Stimulated activated CD8-positive, alpha-beta memory T cell treated with anti-CD3 and anti-CD28 coated beads, Interleukin-2, amount 100 ng/mL, for 1 hour (primary cell): ENCODE measurements at places on chromosomes 2 and 18.

GRCh38 chr2:69641887-69642708 is 1.4 kb downstream of the AAK1 start:
- no peak for DNase-seq

DNA sequence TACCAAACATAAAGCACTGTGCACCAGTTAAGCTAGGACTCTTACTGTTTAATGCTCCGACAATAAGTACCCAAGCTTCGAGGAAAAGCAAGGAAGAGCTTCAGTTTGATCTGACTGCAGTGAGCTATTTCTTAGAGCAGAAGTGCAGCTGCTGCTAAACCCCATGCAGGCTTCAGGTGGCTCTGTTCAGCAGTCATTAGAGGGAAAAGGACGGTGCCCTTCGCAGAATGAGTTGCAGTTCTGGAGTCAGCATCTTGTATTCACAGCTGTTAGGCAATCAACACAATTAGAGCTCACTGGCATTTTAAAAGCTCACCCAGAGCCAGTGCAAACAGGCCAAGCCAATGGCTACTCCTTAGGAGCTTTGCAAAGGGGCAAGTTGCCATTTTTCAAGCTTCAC is 1.5 kb upstream of the CERKL start:
- DNase-seq, result no peak

DNA sequence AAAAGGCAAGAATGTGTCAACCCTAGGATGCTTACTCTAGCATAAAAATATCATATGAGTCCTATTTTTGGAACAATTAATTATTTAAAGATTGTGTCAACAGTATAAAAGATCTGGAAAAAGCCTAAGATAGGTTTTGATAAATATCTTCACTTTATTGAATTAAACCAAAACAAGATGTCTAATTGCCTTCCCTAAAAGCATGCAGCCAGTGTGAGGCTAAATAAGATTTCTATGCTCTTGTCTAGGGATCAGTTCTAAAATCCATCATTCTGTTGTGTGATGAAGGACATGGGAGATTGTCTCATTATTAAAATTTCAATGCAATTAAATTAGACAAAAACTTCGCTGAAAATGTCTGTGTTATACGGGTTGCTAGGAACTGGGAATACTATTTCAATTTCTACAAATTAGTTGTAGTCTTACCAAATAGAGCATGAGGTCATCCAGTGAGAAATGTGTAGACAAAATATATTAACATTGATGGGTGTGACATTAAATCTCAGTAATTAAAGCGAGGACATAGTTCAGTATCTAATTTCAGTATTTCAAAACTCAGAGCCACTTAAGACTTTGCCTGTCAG is 535.6 kb upstream of the FSIP2 start:
- DNase-seq, result no peak

DNA sequence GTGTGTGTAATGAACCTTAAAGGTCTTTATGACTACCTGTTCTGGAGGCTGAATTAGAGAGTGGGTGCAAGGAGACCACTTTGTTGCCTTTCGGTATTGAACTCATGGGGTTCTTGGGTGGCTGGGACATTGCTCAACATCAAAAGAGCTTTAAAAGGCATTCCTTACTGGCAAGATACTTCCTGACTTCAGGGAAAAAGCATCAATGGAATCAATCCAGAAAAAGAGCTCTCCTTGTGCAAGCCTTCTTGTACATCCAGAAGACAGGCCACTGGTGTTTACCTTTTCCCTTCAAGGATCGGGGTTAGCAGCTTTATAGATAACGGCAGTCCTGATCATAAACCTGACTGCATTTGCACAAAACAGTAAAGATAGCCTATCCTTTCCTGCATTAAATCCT is 9.5 kb downstream of the PNO1 start:
- DNase-seq, result no peak

DNA sequence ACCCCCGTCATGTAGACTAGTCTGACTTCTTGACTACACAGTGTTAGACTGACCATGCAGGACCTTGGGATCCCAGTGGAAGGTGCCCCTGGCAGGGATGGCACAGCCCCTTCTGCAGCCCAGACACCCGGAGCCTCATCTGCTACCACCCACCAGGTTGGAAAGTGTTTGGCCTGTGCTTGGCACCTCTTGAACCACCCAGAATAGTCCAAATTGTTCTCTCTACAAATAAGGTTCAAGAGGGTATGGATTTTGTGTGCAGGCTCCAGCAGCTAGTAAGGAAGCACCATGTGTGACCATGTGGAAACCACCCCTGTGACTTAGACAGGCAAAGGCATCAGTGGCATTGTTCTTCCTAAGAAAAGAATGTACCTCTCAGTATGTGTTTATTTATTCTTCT is 18.4 kb downstream of the L3MBTL4 start:
- no peak for DNase-seq

- DNase-seq, result no peak
Measured at GRCh38 chr2:72496479-72496878, 329.4 kb downstream of the EXOC6B start.

DNA sequence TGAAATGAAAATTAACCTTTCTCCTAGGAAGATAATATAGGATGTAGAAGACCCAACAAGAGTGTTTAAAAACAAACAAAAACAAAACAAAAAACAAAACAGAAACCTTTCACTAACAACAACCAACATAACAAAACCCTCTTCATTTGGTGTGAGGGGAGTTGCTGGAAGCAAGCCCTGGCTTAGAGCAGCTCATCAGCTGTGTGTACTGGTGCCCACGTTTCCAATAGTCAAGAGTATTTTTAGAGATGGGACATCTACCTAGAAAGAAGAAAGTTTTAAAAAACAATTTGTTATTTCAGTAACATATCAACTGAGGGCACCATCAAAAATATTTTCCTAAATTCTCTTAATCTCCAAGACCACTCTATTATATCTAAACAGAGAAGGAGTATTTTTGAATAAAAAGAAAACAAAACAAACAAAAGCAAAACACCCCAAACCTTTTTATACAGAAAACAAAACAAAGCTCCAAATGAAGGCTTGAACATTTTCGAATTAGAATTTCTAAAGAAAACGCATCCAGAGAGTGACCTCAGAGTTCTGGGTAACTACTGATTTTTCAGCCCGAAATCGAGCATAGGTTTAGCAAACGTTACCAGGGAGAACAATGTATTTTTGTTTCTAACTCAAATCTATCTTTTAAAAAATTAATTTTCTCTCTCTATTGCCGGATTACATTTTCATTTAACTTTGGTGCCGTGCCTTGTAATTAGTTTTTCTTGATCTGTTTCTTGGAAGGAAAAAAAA is 134.6 kb downstream of the INSIG2 start:
- no peak for DNase-seq

DNA sequence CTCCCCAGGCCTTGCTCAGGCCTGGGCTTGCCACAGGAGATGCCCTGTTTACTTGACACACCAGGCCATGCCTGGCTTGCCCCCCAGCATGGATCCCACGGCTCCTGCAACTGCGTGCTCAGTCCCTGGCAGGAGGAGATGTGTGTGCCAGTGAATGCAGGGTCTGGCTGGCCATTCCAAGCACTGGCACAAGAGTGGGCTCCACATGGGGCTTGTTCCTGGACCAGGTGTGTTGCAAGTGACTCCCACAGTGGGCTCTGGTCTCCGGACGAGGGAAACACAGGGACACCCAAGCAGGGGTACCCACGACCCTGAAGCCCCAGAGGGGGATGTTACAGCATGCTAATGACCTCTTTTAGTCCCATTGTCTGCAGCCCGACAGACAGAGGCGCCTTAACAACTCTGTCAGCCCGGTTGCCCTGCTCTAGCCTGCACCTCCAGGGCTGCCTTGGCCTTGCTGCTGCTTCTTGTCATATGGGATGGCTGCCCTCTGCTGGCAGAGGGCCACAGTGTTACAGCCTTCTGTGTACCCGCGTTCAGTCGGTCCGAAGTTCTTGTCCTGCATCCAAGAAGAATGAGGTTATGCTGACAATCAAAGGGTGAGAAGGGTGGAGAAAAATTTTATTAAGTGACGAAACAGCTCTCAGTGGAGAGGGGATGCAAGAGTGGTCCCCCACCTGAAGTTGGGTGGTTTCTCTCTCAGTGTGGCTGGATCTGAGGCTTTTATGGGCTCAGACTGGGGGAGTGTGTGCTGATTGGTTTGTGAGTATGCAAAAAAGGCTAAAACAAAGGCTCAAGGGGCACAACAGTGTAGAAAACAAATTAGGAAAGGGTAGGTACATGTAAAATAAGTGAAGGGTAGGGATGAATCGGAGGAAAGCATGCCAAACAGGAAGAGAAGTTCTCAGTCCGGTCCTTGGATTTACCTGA is 180.4 kb downstream of the MBD5 start:
- no peak for DNase-seq

DNA sequence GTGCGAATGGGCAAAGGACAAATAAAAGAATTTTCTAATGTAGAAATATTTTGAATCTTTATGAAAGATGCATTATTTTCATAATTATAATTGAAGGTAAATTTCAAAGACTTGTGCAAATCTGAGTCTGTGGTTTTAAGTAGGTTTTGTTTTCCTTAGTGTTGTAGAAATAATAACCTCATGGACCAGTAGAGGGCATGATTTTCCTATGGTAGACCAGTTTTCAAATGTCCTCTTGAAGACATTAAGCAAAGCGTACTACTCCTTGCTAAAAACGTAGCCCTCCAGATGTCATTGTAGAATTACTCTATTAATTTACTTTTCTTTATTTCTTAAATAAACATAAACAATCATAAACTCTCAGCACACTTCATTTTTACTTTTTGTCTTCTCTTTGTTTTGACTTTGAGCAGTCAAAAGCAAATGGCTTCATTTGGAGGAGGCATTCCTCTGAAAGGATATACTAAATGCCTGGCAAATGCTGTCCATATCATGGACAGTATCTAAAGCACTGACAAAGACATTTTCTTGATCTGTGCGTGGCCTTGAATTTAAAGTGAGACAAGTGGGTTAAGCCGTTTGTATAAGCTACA is 85.8 kb upstream of the FAM237A start:
- DNase-seq, result no peak

DNA sequence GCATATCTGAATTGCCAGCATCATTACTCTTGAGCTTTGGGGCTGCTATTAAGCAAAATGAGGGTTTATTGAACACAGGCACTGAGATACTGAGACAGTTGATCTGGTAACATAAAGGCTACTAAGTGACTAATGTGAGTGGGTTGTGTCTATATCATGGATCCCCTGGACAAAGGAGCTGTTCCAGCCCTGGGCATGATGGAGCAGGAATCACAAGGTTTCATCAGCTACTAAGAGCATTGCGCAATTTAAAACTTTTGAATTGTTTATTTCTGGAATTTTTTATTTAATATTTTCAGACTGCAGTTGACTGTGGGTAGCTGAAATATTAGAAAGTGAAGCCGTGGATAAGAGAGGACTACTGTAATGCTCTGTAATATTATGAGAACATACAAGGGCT is 73.5 kb downstream of the MGAT5 start:
- no peak for DNase-seq

- no peak for DNase-seq
Measured at GRCh38 chr2:101479328-101479727, 4.4 kb upstream of the RFX8 start.

DNA sequence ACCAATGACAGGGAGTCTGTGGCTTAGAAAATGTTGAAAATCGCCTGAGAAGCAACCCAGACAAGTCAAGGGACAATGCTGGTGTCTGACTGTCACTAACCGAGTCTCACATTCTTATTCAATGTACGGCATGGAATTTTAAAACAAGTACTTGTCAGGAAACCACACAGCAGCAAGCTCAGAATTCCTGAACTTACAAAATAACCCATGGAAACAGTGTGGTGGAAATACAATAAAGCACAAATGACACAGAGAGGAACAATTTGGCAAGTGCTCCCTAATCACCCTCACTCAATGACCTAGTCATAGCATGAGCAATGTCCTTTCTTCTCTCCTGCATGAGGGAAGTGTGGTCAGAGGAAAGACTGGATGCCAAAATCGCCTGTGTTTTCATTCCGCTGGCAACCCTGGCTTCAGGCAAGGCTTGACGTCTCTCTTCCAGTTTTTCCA is 154.0 kb downstream of the SATB2 start:
- no peak for DNase-seq

- DNase-seq, result no peak
Measured at GRCh38 chr2:41856946-41857345, 190.9 kb upstream of the PKDCC start.

DNA sequence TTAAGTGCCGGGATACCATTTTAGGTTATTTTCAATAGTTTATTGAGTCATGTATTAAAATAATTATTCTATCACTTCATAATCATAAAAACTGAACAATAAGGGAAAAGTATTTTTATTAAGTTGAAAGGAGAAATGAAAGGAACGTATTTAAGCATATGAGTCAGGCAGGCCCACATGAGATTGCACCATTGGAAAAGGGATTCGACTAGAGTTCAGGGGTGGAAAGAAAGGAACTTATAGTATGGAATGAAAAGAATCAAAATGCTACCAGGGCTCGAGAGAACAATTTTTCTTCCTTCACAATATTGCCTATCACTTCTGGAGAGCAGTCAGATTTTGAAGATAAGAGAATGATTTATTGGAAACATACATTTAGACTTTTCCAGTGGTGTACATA is 516.5 kb upstream of the NETO1 start:
- no peak for DNase-seq

DNA sequence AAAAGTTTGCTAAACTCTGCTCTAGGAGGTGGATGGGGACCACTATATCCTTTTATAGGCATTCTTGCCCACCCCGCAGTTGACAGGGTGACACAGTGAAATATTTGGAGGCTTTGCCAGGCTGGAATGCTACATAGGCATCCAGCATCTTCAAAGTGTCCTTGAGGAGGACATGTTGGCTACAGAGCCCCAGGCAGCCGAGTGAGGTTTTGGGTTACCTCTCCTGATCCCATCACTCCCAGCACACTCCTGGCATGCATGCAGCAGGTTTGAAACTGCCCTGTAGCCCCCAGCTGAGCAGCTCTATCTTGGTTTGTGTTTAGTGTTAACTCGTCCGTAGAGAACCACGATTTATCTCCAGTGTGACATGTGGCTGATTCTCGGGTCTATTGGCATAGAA is 7.3 kb downstream of the FOSL2 start:
- DNase-seq, result no peak

GRCh38 chr2:181005809-181006208 is 25.4 kb downstream of the UBE2E3 start:
- DNase-seq, result no peak

GRCh38 chr2:107259408-107260195 is 373.6 kb upstream of the ST6GAL2 start:
- DNase-seq, result no peak

GRCh38 chr2:15626126-15626525 is 34.5 kb downstream of the DDX1 start:
- DNase-seq, result no peak

GRCh38 chr2:185245216-185245615 is 493.4 kb upstream of the FSIP2 start:
- DNase-seq, result no peak

DNA sequence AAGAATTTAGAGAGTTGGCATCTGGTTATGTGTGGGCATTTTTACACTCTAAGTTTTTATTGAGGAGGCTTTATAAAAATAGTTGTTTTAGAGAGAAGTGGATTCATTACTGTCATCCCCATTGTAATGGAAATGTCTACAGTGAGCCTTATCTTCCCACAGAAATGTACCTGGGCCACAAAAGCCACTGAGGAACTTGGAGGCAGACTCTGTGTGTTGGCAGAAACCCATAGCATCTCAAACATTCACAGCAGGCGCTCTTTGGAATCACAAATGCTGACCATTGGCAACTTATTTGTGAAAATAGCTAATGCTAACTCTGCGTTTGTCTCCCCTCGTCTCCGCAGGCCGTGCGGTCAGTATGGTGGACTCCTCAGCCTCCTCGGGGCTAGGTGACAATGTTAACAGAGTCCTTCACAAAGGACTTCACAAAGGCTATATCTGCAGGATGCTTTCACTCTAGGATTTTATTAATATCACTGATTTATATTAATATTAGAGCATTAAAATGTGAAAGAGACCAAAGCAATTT is 689.1 kb upstream of the POU3F3 start:
- DNase-seq, result no peak
